SK-N-SH (cell line): ENCODE measurements at places on chromosomes 2 and 18. TPM values are rescaled to one million over a fixed set of nuclear protein-coding genes. Genes with fewer than 3 reads are reported as not detected.
A peak's percentile ranks its signal among the peaks of the same experiment; 100 is the strongest.

Gene UCN
- polyA plus RNA-seq = 2.8 and 2.9 TPM in 2 replicates

Gene ITGB6
- polyA plus RNA-seq = 0.10 and 0.13 TPM in 2 replicates

Gene KLF7
- polyA plus RNA-seq = 7.5 and 12.8 TPM in 2 replicates

Gene CAVIN2
- 1.5 and 1.7 TPM in 2 replicates for polyA plus RNA-seq

Gene ARHGEF33
- 0.08 and 0.25 TPM in 2 replicates for polyA plus RNA-seq

Gene SRBD1
- 3.2 and 3.3 TPM in 2 replicates for polyA plus RNA-seq

Gene EPG5
- 13.6 and 18.9 TPM in 2 replicates for polyA plus RNA-seq

- no peak for DNase-seq
Measured at GRCh38 chr2:54187331-54187730, 68.7 kb downstream of the TSPYL6 start.

DNA sequence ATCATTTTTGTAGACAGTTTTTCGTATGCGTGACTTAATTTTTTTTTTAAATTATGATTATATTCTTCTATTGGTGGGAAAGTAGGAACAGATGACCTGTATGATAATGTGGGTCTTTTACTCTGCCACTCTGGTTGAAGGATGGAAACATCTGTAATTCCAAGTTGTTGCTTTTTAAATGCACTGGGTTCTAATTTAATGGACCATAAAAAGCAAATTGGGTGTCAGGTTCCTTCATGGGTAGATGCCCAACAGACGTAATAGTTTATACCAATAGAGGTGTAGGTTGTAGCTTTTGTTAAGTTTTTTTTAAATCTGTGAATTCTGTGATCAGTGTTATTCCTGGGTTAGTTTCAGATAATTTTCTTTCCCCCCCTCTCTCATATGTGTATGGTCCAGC, 117.6 kb downstream of the MAP4K4 start:
- DNase-seq = no peak

DNA sequence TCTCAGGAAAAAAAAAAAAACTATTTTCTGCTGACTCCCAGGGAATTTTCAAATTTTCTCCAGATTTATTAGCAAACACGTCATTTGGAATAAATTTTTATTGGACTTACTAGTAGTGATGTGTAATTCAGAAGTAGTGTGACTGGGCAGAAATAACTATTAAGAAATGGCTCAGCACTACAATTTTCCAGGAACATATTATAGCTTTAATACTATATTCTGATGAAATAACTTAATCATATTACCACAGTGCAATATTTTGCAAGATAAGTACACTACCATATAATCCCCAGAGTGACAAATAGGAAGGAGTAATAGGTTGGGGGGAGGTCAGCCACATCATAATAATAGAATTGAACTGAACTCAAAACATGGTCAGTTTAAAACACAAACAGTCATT, 19.7 kb upstream of the TNFAIP6 start:
- DNase-seq = no peak

DNA sequence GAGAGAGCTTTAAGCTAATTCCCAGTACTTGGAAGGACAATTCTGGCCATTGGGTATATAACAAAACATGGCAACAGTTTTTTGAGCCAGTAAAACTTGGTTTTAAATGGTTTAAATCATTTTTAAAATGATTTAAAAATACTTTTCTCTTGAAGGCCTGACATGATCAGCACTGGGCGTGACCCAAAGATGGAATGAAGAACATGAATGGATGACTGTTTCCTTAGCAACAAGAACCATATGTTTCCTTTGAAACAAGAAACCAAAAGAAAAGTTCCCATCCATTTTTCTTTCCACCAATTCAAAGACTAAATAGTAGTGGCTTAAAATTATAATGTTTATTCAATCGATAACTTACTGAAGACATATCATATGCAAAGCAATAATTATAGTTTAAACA, 348.3 kb upstream of the FIGN start:
- DNase-seq = no peak

DNA sequence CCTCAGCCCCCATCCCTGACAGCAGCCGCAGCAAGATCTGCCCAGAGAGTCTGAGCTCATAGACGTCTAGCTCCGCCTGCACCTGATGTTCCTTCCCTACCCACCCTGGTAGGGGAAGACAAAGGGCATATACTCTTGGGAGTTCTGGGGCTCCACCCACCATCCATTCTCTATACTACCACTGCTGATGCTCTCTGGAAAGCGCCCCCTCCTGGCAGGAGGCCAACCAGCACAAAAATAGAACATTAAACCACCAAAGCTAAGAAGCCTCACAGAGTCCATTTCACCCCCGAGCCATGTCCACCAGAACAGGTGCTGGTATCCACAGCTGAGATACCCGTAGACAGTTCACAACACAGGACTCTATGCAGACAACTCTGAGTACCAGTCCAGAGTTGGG, 662.6 kb upstream of the FAM98A start:
- no peak for DNase-seq

DNA sequence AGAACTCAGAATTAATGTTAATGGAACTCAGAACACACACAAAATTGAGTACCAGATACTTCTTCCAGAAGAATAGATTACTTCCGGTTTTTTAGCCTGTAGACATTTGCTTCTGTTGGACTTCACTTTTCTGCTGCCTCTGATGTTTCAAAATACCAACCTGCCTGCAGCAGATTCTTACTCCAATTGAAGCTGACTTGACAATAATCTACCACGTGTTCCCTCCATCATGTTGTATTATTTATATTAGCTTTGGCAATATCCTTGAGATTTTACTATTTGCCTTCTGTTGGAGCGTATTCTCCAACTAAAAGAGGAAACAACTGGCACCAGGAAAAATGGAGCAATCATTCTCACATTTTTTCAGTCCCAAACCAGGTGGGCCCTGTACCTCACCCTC, 3.1 kb upstream of the GORASP2 start:
- DNase-seq = no peak

- no peak for DNase-seq
Measured at GRCh38 chr2:33051586-33052360, 105.0 kb downstream of the LTBP1 start.

DNA sequence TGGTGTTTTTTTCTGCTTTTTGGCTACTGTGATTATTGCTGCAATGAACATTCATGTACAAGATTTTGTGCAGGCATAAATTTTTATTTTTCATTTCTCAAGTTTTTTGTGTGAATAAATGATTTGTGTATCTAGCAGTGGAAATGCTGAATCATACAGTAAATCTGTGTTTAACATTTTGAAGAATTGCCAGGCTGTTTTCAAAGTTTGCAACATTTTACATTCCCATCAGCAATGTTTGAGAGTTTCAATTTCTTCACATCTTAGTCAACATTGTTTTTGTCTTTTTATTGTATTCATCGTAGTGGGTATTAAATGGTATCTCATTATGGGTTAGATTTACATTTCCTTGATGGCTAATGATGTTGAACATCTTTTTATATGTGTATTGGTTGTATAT, 98.8 kb upstream of the RBMS1 start:
- no peak for DNase-seq

GRCh38 chr2:118763797-118764196, 83.7 kb downstream of the EN1 start:
- DNase-seq = peak; percentile 20

GRCh38 chr2:162212366-162212765, 30.9 kb downstream of the FAP start:
- DNase-seq = no peak

DNA sequence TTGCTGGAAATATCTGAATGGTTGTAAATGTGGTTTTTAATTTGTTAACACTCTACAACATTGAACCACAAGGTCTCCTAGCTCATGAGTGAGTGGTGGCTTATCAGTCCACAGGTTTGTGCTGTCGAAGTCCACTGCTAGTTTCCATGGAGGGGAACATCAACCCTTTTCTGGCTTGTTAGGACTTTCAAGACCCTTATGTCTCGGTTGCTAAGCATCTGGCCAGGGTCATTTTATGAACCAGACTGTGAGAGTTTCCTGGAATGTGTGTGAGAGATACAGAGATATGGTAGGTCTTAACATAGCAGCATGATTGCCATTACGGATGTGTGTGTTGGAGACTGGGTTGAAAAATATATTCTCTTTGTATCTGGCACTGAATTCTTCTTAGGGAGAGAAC, 36.9 kb downstream of the KCNE4 start:
- no peak for DNase-seq

- DNase-seq = no peak
Measured at GRCh38 chr2:99780276-99780675, 290.5 kb upstream of the REV1 start.
